ENCODE measurements at places on chromosomes 12 and 14.

GRCh38 chr14:54116972-54117371 is 160.3 kb upstream of the BMP4 start:
- DNase-seq = peak; percentile 91

DNA sequence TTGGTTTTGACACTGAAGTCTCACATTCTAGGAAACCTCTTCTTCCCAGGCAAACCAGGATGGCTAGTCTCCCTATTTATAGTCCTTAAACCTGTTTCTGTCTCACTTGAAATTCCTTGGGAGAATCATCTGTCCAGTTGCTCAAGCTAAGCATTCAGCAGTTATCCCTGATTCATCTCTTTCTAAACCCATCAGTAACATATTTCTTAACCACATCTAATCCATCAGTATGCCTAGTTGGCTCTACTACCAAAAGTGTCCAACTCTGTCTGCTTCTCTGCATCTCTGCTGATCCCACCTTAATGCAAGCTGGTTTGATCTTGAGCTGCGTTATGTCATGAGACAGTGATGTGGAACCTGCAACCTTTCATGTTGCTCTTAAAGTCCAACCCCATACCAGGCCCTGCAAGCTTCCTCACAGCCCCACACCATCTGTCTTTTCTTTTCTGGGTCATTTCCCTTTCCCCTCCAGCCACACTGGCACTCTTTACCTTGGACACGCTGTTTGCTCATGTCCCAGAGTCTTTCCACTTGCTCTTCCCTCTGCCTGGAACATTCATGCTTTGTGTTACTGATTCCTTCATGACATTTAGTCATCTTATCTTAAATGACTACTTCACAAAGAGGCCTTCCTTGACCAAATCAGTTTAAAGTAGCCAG is 380.8 kb upstream of the RGS6 start:
- DNase-seq = peak; percentile 38

- DNase-seq = no peak
Observed at GRCh38 chr14:24941719-24942118, 108.2 kb downstream of the STXBP6 start.

DNA sequence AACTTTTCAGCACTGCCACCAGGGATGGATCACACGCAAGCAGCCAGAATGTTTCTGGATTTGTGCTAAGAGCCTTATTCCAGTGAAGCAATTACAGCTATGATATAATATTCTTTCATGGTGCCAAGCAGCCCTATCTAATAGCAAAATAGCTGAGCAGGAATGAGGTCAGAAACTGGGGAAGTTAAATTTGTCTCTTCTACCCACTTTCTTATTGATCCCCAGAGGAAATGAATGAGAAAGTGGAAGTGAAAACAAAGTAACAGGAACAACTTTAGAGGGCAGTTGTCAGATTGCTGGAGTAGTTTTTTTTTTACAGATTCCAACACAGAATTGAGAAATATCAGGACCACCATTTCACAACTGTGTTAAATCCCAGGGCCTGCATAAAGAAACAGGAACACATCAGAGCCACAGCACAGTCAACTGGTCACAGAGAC is 44.8 kb downstream of the GCH1 start:
- DNase-seq = no peak

- DNase-seq = peak; percentile 66
Observed at GRCh38 chr12:3727877-3728632, 24.9 kb downstream of the CRACR2A start.

- no peak for DNase-seq
Observed at GRCh38 chr12:46126050-46126727, 135.8 kb upstream of the SCAF11 start.
